ENCODE measurements at places on chromosomes 6 and 20. TPM values are rescaled to one million over a fixed set of nuclear protein-coding genes. Genes with fewer than 3 reads are reported as not detected.

GRCh38 chr20:43939762-43940121 lies 25.1 kb downstream of the TOX2 start:
- no peak for DNase-seq
- no peaks in the 10 kb centered on the region for H3K4me1 ChIP-seq
- no peak overlapping the region for H3K4me3 ChIP-seq

- no peak overlapping the region for H3K27ac ChIP-seq
- no peaks in the 10 kb centered on the region for H3K27me3 ChIP-seq
- H3K4me3 ChIP-seq: no peak overlapping the region
These were observed 213.2 kb upstream of the ECI2 start for GRCh38 chr6:4348462-4349112.

- no peak for DNase-seq
- no peaks in the 10 kb centered on the region for H3K36me3 ChIP-seq
- H3K4me1 ChIP-seq: no peaks in the 10 kb centered on the region
- H3K27me3 ChIP-seq: no peaks in the 10 kb centered on the region
- H3K27ac ChIP-seq: no peak overlapping the region
These were observed 72.5 kb upstream of the UST start for GRCh38 chr6:148674306-148674705.

- H3K4me1 ChIP-seq: no peaks in the 10 kb centered on the region
- DNase-seq: peak; percentile 80
- H3K27ac ChIP-seq: no peak overlapping the region
- no peaks in the 10 kb centered on the region for H3K27me3 ChIP-seq
- H3K4me3 ChIP-seq: no peak overlapping the region
These were observed 93.3 kb downstream of the SNX5 start for GRCh38 chr20:17875106-17875980.

Gene OR2H2
- polyA plus RNA-seq: not detected

DNA sequence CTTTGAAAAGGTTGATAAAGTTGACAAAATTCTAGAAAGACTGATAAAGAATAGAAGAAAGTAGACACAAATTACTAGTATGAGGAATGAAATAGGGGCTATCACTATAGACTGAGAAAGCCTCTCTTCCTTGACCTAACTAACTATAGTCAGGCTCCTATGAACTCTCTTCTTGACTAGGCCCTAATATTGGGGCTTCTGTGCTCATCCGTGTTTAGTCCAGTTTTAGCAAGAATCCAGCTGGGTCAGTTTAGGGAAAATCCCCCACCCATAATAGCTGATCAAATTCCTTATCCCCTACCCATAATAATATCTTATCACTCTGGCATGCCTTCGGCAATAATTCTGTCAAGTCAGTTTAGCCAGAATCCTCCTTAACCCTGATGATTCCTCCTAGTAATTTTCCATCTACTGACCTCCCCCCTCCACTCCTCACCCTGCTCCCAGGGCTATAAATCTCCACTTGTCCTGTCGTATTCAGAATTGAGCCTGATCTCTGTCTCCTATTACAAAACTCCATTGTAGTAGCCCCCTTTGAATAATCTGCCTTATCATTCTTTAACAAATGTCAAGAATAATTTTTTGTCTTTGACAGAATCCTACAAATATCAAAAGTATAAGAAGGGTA lies 138.1 kb downstream of the TFAP2A start:
- no peak overlapping the region for H3K4me3 ChIP-seq
- H3K4me1 ChIP-seq: no peaks in the 10 kb centered on the region
- no peaks in the 10 kb centered on the region for H3K36me3 ChIP-seq
- DNase-seq: no peak
- H3K27ac ChIP-seq: no peak overlapping the region
- H3K27me3 ChIP-seq: no peaks in the 10 kb centered on the region

DNA sequence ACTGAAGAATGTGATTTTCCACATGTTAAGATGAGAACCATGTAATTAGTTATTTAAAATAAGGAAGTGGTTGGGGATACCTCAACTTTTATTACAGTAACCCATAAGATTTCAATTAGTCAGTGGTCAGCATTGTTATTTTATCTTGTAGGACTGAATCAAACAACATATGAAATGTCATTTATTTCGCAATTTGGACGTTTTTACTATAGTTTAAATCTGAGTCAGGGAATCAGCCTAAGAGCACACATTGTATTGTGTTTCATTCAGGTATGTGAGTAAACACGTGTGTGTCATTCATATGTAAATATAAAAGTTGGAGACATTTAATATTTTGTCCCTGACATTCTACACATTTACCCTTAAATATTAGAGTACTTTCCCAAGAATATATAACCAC lies 1418.7 kb downstream of the GRIK2 start:
- no peaks in the 10 kb centered on the region for H3K36me3 ChIP-seq
- no peak overlapping the region for H3K27ac ChIP-seq
- H3K4me3 ChIP-seq: no peak overlapping the region
- H3K27me3 ChIP-seq: no peaks in the 10 kb centered on the region

DNA sequence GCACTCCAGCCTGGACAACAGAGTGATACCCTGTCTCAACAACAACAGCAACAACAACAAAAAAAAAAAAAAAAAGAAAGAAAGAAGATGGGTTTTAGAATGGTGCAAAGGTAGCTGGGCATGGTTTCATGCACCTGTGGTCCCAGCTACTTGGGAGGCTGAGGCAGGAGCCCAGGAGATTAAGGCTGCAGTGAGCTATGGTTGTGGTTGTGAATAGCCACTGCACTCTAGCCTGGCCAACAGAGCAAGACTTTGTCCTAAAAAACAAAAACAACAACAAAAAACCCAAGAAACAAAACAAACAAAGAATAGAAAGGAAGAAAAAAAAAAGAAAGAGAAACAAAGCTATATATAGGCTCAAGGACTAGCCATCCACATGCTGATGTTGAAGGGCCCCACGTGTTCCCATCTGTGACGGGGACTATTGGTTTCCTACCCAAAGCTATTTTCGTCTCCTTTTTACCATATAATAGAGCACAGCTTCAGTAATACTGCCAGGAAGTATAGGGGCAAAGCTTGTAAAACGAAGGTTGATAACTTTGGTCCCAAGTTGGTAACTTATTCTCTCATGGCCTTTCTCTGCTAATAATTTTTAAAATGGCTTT lies 7.9 kb upstream of the EEF1E1 start:
- no peak for DNase-seq
- no peaks in the 10 kb centered on the region for H3K36me3 ChIP-seq
- peaks cover 37% of the 10 kb centered on the region for H3K27me3 ChIP-seq
- no peaks in the 10 kb centered on the region for H3K4me1 ChIP-seq
- no peak overlapping the region for H3K27ac ChIP-seq
- no peak overlapping the region for H3K4me3 ChIP-seq

GRCh38 chr6:13573669-13574110 lies 711 bp upstream of the SIRT5 start:
- H3K27ac ChIP-seq: peak overlapping the region; percentile 99
- no peaks in the 10 kb centered on the region for H3K27me3 ChIP-seq
- H3K36me3 ChIP-seq: no peaks in the 10 kb centered on the region
- DNase-seq: peak; percentile 46

DNA sequence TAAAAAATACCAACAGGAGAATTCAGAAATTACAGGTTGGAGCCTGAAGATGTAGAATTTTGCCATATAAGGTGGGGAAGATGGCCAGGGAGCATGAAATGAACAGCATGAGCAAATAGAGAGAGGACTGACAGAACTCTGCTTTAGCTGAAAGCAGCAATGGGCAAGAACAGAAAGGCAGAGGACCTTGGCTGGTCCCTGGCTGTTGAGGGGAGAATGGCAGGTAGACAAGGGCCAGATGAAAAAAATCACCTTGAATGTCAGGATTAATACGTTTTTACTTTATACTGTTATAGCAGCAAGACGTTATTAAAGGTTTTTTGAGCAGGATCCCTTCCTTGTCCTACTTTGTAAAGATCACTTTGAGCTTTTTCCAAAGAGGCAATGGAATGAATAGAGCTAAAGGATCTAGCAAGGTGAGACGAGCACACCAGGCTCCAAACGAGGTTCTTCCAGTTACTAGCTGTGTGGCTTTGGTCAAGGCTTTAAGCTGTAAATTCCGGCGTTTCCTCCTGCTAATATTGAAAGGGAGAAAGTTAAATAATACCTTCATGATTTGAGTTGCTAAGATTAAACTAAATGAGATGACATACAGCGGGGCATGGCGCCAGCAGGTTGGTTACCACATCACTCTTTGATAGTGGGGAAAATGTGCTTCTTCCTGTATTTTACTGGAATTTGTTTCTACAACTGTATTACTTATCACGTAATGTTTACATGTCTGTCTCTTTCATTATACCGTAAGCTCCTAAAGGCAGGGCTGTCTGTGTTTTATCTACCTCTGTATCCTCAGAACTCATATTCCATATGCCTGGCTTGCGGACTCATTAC lies 776 bp downstream of the PPIL1 start:
- peak overlapping the region; percentile 87 for H3K27ac ChIP-seq
- peak overlapping the region; percentile 79 for H3K4me3 ChIP-seq
- no peak for DNase-seq
- H3K27me3 ChIP-seq: no peaks in the 10 kb centered on the region
- peaks cover 5% of the 10 kb centered on the region for H3K4me1 ChIP-seq

GRCh38 chr6:109514946-109515345 lies 31.9 kb upstream of the ZBTB24 start:
- no peak overlapping the region for H3K27ac ChIP-seq
- DNase-seq: no peak
- no peaks in the 10 kb centered on the region for H3K27me3 ChIP-seq
- no peaks in the 10 kb centered on the region for H3K4me1 ChIP-seq
- H3K36me3 ChIP-seq: no peaks in the 10 kb centered on the region

GRCh38 chr6:3773678-3774298 lies 22.3 kb upstream of the PXDC1 start:
- DNase-seq: peak; percentile 43
- no peaks in the 10 kb centered on the region for H3K27me3 ChIP-seq
- no peaks in the 10 kb centered on the region for H3K4me1 ChIP-seq
- no peak overlapping the region for H3K27ac ChIP-seq

- H3K27ac ChIP-seq: no peak overlapping the region
- DNase-seq: no peak
- H3K4me1 ChIP-seq: peaks cover 12% of the 10 kb centered on the region
These were observed 97.2 kb upstream of the MAP7 start for GRCh38 chr6:136647363-136647852.

DNA sequence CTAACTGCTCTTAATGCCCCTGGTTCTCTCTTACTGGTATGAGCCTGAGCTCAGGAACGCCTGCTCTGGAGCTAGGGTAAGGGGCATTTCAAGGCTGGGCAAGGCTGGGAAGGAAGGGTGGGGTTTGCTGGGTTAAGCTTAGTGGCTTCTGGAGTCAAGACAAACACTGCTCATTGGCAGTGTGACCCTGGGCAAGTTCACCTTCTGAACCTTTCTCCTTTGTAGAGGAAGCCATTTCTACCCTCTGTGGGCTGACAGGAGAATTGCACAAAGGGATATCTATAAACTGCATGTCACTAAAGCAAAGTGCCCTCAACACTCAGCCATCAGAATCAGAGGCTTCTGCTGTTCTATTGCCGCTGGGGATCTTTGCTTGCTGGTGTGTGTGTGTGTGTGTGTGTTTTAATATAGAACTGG lies 20.3 kb upstream of the LRRN4 start:
- no peak overlapping the region for H3K4me3 ChIP-seq
- H3K27ac ChIP-seq: no peak overlapping the region
- H3K36me3 ChIP-seq: no peaks in the 10 kb centered on the region
- peaks cover 9% of the 10 kb centered on the region for H3K4me1 ChIP-seq

DNA sequence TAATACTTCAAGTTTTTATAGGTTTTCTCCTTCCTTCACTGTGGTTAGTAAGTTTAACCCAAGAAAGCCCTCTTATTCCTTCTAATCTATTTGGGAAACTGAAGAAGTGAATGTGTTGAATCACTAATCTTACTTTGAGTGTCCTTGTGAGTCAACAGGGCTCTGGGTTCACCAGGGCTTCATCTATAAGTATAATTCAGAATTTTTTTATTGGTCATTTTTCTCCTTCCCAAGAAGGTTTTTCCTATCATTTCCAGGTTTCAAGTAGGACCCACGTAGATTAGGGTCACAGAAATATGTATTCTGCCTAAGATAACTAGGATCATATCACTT lies 191.1 kb downstream of the ATXN1 start:
- H3K27ac ChIP-seq: no peak overlapping the region
- no peaks in the 10 kb centered on the region for H3K4me1 ChIP-seq
- DNase-seq: no peak

Gene PBOV1
- polyA plus RNA-seq: not detected

Gene JAG1
- polyA plus RNA-seq: 5.4 TPM

Gene RBM24
- polyA plus RNA-seq: 148 TPM

- no peak for DNase-seq
- peak overlapping the region; percentile 64 for H3K27ac ChIP-seq
- peaks cover 30% of the 10 kb centered on the region for H3K36me3 ChIP-seq
- peaks cover 45% of the 10 kb centered on the region for H3K4me1 ChIP-seq
- H3K27me3 ChIP-seq: no peaks in the 10 kb centered on the region
- H3K4me3 ChIP-seq: no peak overlapping the region
These were observed 85.0 kb downstream of the PREP start for GRCh38 chr6:105317607-105318533.

- H3K27ac ChIP-seq: no peak overlapping the region
- DNase-seq: no peak
- no peak overlapping the region for H3K4me3 ChIP-seq
- no peaks in the 10 kb centered on the region for H3K27me3 ChIP-seq
- no peaks in the 10 kb centered on the region for H3K36me3 ChIP-seq
These were observed 20.8 kb upstream of the TM9SF4 start for GRCh38 chr20:32088759-32089158.

Gene SLC4A11
- 0.39 TPM for polyA plus RNA-seq

Gene STX7
- 26.7 TPM for polyA plus RNA-seq

GRCh38 chr6:82240186-82240585 lies 7.4 kb downstream of the IBTK start:
- H3K27ac ChIP-seq: no peak overlapping the region
- H3K36me3 ChIP-seq: peaks cover 18% of the 10 kb centered on the region
- peaks cover 35% of the 10 kb centered on the region for H3K4me1 ChIP-seq
- H3K4me3 ChIP-seq: no peak overlapping the region
- H3K27me3 ChIP-seq: no peaks in the 10 kb centered on the region
- no peak for DNase-seq

DNA sequence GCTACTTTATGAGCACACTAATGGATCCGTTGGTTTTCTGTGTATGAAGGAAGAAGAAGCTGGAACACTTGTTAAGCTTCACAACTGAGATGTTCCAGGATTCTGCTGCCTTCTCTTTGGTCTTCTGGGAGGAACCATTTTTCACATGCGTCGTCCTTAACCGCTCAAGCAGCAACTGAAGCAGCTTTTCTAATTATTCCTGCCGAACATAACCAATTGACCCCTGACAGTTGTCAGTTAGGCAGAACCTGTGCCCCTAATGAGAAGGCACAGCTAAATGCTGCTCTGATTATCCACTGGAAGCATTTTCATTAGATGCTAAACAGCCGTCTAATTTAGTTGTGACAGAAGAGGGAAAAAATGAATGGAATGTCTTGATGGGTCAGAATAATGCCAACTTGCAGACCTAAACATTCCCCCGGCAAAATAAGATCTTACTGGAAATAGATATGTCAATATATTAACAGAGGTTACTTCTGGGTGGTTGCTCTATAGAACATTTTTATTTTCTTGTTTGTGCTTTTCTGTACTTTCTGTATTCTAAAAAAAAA lies 85.0 kb upstream of the SMLR1 start:
- H3K4me1 ChIP-seq: no peaks in the 10 kb centered on the region
- H3K27ac ChIP-seq: no peak overlapping the region
- H3K27me3 ChIP-seq: no peaks in the 10 kb centered on the region
- H3K36me3 ChIP-seq: no peaks in the 10 kb centered on the region

Gene NOX3
- polyA plus RNA-seq: not detected

Gene COL19A1
- polyA plus RNA-seq: 0.04 TPM

GRCh38 chr6:641225-641985 lies 15.5 kb downstream of the HUS1B start:
- no peaks in the 10 kb centered on the region for H3K27me3 ChIP-seq
- no peak overlapping the region for H3K27ac ChIP-seq
- H3K4me3 ChIP-seq: no peak overlapping the region
- no peaks in the 10 kb centered on the region for H3K4me1 ChIP-seq
- no peak for DNase-seq
- peaks cover 4% of the 10 kb centered on the region for H3K36me3 ChIP-seq

Measured in psoas muscle (tissue), 8 donors.